CD4-positive, alpha-beta T cell treated with Interleukin-21 for 1 hour (primary cell): ENCODE measurements at places on chromosomes 1 and 21.

DNA sequence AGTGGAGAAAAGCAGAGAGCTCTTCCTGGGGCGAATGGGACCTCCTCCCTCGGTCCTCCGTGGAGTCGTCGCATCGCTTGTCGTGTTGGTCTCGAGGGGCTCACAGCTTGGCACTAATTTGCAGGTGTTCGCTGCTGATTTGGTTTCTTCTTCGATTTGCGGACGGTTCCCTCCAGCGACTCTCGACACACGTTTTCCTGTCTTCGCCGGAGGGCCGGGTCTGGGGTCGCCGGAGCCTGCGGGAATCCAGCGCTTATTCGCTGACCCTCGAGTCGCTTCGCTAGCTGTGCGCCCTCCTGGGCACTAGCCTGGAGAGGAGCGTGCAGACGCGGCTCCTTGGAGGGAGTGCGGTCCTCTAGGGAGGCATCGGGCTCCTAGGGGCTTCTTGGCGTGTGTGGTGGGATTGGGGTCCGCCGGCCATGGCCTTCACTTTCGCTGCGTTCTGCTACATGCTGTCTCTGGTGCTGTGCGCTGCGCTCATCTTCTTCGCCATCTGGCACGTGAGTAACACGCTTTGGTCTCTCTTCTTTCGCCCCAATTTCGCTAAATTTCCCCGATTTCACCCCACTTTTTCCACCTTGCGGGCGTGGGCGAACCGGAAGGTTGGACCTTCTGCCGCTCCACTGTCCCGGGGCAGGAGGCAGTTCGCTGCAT is 766 bp downstream of the CNIH3 start:
- DNase-seq, result no peak

GRCh38 chr1:94597701-94598100 is 56.1 kb upstream of the F3 start:
- DNase-seq, result no peak

DNA sequence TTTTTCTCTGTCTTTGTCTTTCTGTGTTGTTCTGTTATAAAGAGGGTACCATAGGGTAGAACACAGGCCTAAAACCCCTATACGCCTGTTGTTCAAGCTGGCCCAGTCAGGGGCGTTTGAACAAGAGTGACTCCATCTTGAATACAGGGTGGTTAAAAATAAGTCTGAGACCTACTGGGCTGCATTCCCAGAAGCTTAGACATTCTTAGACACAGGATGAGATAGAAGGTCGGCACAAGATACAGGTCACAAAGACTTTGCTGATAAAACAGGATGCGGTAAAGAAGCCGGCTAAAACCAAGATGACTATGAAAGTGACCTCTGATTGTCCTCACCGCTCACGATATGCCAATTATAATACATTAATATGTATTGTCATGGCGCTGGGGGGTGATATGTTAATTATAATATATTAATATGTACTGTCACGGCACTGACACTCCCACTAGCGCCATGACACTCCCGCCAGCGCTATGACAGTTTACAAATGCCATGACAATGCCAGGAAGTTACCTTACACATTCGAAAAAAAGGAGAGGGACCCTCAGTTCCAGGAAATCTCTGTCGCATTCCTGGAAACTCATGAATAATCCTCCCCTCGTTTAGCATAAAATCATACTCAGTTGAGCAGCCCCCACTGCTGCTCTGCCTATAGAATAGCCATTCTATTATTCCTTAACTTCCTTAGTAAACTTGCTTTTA is 58.5 kb upstream of the KLHDC7A start:
- no peak for DNase-seq

DNA sequence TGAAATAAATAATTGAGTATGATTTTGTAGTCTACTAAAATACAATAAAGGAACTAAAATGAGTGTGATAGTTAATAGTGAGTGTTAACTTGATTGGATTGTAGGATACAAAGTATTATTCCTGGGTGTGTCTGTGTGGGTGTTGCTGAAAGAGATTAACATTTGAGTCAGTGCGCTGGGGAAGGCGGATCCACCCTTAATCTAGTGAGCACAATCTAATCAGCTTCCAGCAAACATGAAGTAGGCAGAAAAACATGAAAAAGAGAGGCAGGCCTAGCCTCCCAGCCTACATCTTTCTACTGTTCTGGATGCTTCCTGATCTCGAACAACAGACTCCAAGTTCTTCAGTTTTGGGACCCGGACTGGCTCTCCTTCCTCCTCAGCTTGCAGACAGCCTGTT is 1716.6 kb downstream of the MRPL39 start:
- no peak for DNase-seq

DNA sequence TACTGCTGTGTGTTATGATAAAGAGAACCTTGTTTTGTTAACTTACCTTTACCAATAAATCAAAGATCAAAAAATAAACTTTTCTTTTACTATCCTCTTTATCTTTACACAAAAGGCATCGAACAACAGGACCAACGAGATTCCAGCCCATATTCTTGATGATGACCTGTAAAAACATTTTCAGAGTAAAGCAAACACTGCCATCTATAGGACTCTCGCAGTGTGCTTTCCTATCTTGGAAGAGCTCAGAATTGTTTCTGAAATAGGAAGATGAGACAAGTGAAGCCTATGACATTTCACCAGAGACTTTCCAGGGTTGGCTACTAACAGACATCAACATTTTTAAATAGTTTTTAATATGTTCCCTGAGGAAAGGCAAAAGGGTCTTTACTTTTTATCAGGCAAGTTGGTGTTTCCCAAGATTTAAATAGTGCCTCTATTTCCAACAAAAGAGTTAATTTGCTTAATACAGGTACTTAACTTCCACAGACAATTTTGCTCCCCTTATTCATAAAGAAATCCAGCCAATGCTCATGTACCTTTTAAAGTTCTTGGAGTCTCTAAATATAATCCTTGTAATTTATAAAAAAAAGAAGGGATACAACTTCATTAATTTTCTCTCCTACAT is 7.3 kb downstream of the GLMN start:
- DNase-seq, result peak; percentile 41

GRCh38 chr21:38299671-38300070 is 42.9 kb downstream of the KCNJ15 start:
- no peak for DNase-seq

- no peak for DNase-seq
Measured at GRCh38 chr1:217138799-217139466, 415.7 kb upstream of the ESRRG start.

- no peak for DNase-seq
Measured at GRCh38 chr21:45680215-45680614, 36.7 kb downstream of the PCBP3 start.

- DNase-seq, result no peak
Measured at GRCh38 chr1:183804387-183804786, 533 bp upstream of the RGL1 start.

- DNase-seq, result no peak
Measured at GRCh38 chr1:183164340-183164739, 21.7 kb upstream of the LAMC2 start.

GRCh38 chr1:22262583-22262982 is 119.7 kb upstream of the WNT4 start:
- DNase-seq, result no peak

- DNase-seq, result no peak
Measured at GRCh38 chr1:155166051-155166470, 7.0 kb downstream of the KRTCAP2 start.

GRCh38 chr1:198638894-198639635 is at the start of gene PTPRC:
PTPRC (plus strand) TSS chr1:198639040; CDS start chr1:198639269, 229 bp downstream.
- DNase-seq, result peak; percentile 84

DNA sequence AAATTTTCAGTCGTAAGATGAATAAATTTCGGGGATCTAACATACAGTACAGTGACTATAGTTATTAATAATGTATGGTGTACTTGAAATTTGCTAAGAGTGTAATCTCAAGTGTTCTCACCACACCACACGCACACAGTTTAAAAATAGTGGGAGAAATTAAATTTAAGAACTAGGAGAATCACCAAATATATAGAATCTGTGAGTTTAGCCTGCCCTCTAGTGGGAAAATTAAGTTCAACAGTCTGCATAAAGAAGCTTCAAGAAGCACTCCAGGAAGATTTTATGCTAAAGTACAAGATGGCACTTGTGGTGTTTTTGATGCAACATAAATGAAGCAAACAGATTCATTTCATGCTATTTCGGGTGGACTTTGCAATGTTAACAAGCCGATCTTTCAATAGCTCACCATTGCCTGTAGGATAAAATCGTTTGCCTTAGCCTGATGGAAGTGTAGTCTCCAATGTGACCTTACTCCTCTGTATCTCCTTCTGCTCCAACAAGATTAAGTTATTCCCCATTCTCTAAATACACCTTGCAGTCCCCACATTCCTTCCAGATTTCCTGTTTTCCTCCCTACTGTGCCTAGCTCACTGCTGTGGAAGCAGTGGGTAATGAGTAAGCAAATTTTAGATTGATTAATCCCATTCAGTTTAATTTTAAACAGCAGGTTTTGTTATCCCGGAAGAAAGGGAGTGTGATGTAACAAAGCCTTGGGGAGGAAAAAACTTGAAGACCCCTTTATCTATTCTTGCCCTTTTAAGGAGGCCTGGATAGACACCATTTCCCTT is 8.7 kb upstream of the PIK3C2B start:
- peak; percentile 85 for DNase-seq

GRCh38 chr1:31428436-31429221 is 15.6 kb downstream of the SERINC2 start:
- no peak for DNase-seq

- DNase-seq, result no peak
Measured at GRCh38 chr1:7346600-7347570, 424.2 kb upstream of the VAMP3 start.

GRCh38 chr1:118928739-118929554 is 59.2 kb downstream of the TBX15 start:
- no peak for DNase-seq

DNA sequence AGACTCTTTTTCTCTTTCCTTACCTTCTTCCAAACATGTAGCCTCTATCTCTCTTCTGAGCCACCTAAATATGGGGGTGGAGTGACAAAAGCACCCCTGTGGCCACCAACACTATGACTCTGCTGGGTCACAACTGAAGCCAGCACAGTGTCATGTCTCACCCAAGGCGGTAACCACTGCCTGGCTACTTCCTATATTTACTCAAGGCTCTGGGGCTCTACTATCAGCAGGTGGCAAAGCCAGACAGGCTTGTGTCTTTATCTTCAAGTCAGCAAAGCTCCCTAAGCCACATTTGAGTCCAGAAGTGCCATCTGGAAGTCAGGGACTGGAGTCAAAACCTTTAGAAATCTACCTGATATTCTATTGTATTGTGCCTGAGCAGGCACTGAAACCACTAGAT is 1515.2 kb downstream of the PLA2G4A start:
- no peak for DNase-seq

DNA sequence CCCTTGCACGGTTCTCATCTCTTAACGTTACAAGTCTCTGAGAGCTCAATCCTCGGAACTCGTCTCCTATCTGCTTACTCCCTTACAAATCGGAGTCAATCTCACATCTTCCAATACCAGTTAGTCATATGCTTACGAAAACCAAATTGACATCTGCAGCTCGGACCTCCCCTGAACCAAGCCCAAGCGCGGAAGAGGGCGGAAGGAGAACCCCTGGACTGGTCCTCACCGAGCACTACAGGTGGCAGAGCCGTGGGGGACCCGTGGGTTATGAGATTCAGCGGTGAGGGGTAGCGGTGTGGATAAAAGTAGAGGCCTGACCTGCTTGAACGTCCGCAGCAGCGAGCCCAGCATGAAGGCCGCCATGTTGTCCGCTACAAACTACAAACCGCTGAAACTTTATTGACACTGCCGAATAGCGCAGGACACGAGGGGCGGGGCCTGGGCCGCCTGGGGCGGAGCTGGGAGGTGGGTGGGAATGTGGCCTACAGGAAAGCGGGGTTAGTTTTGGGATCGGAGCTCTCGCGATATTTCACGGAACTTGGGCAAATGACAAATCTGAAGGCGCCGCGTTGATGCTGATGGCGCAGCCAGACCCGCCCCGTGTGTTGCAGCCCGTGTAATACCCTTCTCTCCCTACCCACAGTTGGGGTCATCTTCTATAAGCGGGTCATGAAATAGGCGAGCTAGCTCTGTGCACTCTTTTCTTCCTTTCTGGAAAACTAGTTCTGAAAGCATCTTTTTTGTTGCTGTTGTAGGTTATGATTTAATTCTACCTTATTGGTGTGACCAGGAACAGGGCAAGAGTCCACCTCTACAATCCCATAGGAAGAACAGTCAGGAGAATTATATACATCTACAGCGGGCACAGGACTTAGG is at the start of gene MRPS14:
Gene MRPS14 (minus strand): TSS at position 383 of the 879 bp plus-strand sequence. CDS start 17 bp downstream, at position 366.
- peak; percentile 99 for DNase-seq

DNA sequence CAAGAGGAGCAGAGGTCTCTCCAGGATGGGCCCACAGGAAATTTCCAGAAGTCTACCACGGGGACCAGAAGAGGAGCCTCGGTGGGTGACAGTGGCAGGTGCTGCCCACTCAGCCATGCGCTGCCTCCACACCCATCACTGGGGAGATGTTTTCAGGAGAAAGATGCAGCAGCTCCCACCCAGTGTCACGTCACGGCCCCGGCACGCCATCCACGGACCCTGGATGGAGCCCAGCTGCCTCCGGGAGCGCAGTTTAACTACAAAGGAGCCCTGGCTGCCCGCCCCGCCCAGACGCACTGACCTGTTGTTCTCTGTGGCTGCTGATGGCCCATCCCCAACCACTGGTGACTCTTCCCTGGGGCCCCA is 6.8 kb downstream of the TSPEAR start:
- no peak for DNase-seq

- no peak for DNase-seq
Measured at GRCh38 chr1:44375547-44375946, 20.5 kb upstream of the ERI3 start.

DNA sequence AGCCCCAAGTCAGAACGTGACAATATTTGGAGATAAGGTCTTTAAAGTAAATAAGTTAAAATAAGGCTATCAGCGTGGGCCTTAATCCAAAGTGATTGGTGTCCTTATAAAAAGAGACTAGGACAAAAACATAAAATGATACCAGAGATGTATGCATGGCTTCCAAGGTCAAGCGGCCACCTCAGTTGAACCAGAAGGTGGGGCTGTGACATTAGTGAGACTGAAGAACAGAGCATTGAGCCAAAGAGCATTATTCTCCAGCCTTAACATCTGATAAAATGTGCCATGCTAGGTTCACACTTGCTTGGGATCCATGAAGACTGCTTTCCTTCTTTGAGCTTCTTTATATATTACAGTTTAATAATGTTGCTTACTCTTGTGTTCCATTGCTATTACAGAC is 554.6 kb downstream of the PLA2G4A start:
- no peak for DNase-seq

GRCh38 chr1:163758977-163759670 is 437.4 kb downstream of the NUF2 start:
- DNase-seq, result no peak

- no peak for DNase-seq
Measured at GRCh38 chr1:160163615-160164014, 12.2 kb downstream of the ATP1A4 start.

DNA sequence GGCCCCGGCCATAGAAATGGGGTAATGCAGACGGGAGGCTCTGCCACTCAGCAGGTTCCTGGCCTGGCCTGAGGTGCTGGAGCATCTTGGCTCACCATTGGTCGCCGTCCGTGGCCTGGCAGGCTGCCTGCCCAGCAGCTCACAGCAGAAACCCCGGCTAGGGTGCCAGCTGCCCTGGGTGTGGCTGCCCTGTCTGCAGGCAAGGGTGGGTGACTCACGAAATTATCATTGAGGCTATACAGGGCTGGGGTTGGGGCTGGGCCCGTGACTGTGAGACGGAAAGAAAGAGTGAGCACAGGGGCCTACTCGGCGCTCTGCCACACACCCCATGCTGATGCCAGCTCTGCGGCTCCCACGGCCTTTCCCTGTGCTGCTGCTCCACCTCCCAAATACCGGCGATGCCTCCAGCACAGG is 8.0 kb upstream of the PKP1 start:
- DNase-seq, result no peak

GRCh38 chr1:195332102-195332501 is 1276.1 kb downstream of the KCNT2 start:
- no peak for DNase-seq

GRCh38 chr1:220370041-220370700 is 97.9 kb upstream of the RAB3GAP2 start:
- no peak for DNase-seq

GRCh38 chr1:185155600-185156287 is 1.0 kb downstream of the TRMT1L start:
- DNase-seq, result peak; percentile 51
